ENCODE measurements at places on chromosomes 3 and 15. TPM values are rescaled to one million over a fixed set of nuclear protein-coding genes. Genes with fewer than 3 reads are reported as not detected.

Gene ADIPOQ
- not detected for polyA plus RNA-seq

Gene AMIGO3
- polyA plus RNA-seq: 0.84 TPM

Gene CPN2
- polyA plus RNA-seq: not detected

Gene RPS17
- 5,833 TPM for polyA plus RNA-seq

Gene SI
- polyA plus RNA-seq: 185 TPM
